Cerebellar nuclear complex (tissue), 1 donor: ENCODE measurements at places on chromosomes 13 and 19.
A peak's percentile ranks its signal among the peaks of the same experiment; 100 is the strongest.

DNA sequence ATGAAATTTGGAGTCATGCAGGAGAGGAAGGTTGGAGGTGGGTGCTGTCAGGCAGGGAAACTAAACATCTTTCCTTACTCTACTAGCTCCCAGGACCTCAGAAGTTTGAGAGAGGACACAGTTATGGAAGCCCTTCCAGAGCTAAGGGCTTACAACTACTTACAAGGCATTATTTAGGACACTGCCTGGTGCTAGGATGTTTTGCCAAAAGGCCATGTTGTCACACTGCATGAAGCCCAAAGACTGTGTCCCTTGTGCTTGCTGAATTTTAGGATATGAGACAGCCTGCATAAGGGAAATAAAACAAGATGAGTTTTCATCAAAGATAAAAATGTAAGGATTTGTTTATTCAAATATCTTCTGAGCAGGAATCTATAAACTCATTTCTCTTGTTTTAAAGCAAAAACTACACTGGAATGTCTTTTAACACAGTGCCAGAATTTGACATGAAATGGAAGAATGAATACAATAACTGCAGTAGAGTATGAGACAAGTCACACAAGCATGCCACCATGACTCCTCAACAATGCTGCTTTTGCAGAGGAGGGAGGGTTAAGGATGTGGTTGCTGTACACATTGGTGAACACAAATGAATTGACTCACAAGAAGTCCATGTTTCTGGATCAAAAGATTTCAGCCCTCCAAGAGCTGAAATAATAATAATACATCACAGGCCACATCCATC, 258.4 kb downstream of the SPRY2 start:
- DNase-seq = peak; percentile 62

DNA sequence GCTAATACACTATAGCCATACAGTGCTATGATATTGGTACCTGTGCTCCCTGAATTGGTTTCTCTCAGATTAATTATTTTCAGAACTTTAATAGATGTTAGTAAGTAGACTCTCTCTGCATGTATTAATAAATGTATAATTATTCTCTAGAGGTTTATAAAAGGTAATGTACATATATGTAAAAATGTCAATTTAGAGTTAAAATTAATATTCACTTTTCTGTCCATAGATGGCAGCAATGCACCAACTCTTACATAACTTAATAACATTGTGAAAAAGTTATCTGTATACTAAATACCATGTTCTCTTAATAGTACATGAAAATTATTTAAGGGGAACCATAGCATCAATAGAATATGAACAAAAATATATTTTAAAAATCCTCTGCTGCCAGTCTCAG, 515.0 kb upstream of the KLHL1 start:
- no peak for DNase-seq

- no peak for DNase-seq
These were observed at the start of gene TNFSF11 for GRCh38 chr13:42574011-42574410. Gene TNFSF11 (plus strand): TSS chr13:42574152. CDS start chr13:42574304, 152 bp downstream.

GRCh38 chr19:41956621-41957020, 2.5 kb downstream of the RABAC1 start:
- no peak for DNase-seq

GRCh38 chr19:58056861-58057260, 2.2 kb upstream of the ZNF135 start:
- DNase-seq = no peak

- no peak for DNase-seq
These were observed 412.1 kb downstream of the KLF12 start for GRCh38 chr13:73722120-73722519.

- no peak for DNase-seq
These were observed 15.3 kb downstream of the TTYH1 start for GRCh38 chr19:54430306-54431254.

- DNase-seq = no peak
These were observed 42.3 kb downstream of the LYL1 start for GRCh38 chr19:13060233-13060963.

DNA sequence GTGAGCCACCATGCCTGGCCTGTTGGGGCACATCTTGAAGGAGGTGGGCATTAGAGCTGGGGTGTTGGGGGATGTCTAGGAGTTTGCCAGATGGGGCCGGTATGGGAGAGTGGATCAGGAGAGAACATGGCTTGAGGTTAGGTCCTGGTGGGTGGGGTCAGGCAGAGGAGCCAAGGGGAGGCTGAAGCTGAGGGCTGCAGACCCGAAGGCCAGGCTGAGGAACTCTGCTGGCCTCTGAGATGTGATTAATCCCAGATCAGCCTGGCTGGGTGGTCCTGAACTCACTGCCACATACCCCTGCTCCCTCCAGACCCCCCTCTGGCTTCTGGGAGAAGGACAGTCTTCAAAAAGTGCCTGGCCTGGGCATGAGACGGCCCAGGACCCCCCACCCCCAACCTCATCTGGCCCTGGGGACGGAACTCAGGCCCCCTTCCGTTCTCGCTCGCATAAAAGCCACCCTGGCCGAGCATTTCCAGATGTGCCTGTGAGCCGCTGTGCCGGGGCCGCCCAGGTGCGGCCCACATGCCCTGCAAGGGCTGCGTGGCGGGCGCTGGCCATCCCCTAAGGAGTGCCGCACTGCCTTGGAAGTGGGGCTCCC, 2.7 kb downstream of the FSTL3 start:
- DNase-seq = no peak

DNA sequence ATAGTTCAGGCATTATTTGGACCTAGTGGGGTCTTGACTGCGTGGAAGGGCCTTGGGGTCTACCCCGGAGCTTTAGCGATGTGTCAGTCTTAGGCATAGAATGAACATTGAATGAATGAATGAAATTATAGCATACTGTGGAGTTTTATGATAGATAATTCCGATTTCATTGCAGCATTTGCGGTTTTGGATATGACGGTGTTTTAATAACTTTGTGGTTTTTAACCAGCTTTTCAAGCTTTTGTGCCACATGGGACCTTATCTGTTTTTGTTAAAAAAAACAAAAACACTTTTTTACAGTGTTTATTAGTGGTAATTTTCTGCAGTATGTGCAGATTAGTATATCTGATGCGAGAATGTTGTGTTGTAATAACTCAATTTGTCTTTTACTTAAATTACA, 696 bp downstream of the NUP58 start:
- DNase-seq = no peak

- DNase-seq = no peak
These were observed 5.0 kb upstream of the GRIN3B start for GRCh38 chr19:995051-995827.

DNA sequence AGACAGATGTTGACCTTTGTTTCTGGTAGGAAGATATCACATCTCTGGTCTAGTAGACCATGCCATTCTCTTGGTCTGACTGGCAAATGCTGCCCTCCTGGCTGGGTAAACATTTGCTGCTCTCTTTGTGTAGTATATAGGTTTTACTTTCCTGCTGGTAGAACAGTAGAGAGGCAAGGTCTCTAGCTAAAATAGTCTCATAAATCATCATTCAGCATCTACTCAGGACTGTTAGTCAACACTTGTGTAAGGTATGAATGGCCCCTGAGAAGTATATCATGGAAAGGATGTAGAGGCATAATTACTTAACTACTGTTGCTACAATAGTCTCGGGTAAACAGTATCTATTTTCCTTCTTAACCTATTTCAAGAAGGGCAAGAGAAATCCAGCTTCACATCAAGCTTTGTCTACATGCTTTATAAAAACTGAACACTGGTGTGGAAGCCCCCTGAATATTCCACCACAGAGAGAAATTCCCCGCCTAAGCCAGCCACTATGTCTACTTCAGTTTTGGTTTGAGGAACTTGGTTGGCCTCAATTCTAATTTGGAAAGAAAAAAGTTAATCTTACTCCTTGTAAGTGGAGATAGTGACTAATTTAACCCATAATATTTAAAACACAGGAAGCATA, 18.4 kb upstream of the MYCBP2 start:
- no peak for DNase-seq

DNA sequence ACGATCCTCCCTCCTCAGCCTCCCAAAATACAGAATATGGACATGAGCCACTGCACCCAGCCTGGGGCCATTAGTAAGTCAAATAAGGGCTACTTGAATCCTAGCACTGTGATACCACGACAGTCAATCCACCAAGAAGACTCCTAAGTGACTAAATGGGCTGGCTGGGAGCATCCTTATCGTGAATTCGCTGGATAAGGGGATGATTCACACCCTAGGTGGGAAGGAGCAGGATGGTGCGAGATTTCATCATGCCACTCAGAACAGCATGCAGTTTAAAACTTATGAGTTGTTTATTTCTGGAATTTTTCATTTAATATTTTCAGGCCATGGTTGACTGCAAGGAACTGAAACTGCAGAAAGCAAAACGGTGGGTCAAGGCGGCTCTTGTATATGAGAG, 30.2 kb downstream of the ATP8A2 start:
- DNase-seq = no peak

DNA sequence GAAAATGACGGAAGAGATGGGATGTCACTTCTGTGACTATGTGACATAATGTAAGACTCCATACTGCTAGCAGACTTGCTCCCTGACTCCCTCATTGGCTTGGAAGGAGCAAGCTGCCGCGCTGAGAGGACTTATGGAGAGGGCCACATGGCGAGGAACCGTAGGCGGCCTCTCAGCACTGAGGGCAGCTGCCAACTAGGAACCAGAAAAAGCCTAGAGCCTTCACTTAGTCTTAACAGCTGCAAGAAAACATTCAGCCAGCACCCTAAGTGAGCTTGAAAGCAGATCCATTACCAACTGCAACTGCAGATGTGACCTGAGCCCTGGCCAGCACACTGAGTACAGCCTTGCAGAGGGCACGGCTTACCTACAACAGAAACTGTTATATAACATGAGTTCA, 33.9 kb downstream of the USP12 start:
- DNase-seq = no peak

- no peak for DNase-seq
These were observed 2.8 kb downstream of the MAST1 start for GRCh38 chr19:12841094-12841493.

DNA sequence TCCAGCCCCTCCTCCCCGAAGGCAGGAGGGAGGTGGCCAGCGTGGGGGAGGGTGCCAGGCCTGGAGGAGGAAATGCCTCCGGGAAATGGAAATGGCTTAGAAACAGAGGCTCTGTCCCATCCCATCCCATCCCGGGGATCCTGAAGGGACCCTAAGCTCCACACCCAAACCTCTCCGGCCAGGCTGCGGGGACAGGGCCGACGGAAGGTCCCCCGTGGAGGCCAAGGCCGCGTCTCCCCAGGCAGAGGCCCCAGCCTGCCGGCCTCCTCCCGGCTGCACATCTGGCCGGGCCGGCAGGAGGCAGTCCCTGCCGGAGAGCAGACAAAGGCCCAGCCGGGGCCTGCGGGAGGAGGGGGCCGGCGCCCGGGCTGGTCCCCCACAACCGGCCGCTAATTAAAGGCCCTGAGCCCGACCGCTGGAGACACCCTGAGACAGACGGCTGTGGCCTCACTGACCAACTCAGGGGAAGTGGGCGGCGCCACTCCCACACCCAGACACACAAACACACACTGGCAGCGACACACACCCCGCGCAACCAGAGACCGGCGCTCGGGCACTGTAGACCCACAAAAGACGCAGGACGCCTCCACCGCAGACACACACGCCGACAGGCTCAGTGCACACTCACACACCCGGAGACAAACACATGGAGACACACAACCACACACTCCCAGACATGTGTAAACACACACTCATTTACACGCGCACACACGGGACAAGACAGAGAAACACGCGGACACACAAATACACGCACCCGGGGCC, 1.1 kb downstream of the ADAMTS10 start:
- DNase-seq = no peak

GRCh38 chr19:10211691-10212090, 16.9 kb upstream of the DNMT1 start:
- no peak for DNase-seq

DNA sequence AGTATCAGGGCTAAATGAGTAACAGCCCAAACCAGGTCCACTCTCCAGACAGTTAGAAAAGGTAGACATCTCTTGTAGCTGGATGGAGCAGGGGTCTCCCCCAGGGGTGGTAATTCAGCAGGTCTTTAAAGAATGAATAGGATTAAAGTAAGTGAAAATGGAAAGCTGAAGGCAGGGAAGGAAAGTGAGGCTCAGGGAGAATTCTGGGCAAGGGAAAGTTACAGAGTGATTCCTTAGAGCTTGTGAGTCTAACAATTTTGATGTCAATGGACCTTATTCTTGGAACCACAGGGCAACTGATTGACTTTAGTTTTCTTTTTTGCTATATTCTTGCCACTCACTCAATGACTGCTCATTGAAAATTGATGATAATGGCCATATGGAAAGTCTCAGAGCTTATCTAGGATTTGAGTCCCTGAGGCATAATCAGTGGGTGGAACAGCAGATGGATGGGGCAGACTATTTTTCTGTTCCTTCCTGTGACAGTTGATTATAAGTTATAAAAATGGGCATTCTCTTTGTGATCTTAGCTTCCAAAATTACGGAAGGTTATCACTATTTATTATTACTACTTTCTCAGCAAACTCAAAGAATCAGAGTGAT, 76.9 kb downstream of the LRCH1 start:
- no peak for DNase-seq

DNA sequence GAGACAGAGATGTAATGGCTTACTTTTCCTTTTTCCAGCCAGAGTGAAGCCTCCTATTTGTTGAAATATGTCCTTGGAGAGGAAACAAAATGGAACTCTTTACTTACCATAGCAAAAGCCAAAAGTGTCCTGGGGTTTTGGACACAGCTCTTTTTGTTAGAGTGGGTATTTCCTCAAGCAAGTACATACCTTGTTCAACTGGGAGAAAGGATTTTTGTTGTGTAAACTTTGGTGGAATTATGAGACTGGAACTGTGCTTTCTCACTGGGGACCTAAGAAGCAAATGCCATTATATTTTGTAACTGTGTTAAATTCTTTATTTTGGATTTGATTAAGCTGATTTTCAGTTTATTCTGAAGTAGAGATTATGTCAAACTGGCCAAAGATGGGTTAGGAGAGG, 58.4 kb downstream of the CYSLTR2 start:
- no peak for DNase-seq

DNA sequence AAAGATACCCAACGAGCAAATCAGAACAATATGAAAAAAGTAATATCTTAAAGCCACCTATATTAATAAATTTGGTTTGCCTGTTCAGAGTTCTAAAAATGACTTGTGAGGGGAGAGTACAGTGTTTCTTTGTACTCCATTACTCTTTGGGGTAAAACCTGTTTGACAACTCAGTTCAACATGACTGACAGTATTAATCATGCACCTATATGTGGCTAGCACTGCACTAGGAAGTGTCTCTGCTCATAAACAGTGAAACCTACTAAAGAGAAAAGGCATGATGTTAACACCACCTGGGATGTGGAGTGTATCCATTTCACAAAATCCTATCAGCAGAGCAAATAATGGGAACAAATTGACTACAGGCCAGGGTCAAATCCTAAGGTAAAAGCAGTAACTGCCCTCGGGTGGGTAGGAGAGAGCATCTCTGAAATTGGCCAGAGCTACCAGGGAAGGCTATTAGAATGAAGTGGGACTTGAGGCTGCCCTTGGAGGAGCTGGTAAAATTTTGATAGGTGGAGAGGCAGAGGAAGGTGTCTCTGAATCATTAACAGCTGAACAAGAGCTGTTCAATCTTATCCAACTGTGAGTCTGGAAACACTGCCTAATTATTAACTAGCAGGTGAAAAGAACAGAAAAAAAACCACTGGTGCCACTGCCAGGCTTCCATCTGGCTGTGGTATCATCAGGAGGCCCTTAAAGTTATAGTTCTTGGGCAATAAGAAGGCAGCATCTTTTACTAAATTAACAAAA, 365.1 kb downstream of the DNAJC15 start:
- no peak for DNase-seq

- no peak for DNase-seq
These were observed 459 bp downstream of the MIDN start for GRCh38 chr19:1248786-1249297.

- DNase-seq = no peak
These were observed 992 bp upstream of the ADGRE1 start for GRCh38 chr19:6886277-6886897.

- no peak for DNase-seq
These were observed 133.7 kb downstream of the PCDH9 start for GRCh38 chr13:67096418-67096817.
